ENCODE measurements at places on chromosomes 6 and 20.

DNA sequence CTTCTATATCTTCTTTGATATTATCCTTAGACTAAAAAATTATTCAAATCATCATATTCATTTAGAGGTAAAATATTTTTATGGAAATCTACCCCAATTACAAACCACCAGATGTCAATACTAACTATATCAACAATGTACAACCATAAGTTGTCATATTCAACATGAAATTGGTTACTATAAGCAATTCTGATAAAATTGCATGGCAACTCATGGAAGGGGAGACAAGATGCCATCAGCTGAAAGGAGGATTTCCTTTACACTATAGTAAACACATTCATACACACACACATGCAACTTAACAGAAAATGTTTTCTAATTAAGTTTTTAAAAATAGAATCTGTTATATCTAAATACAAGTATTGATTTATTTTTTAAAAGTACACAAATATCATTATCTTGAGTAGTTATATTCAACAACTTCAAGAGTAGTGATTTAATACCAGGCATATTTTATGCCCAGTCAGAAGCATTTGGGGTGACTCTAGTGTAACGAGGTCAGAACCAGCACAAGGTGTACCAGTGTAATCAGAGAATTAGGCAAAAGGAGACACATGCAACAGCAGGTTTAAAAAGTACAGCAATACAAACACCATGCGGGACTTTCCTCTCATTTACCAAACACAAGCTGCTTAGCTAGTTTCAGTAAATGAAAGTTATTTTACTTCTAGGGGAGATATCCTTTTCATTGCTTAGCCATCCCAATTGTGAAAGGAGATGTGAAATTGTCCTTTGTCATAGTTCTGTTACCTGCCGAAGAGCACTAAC lies 1.0 kb downstream of the FILIP1 start:
- DNase-seq = no peak

GRCh38 chr6:46186583-46186982 lies 15.8 kb upstream of the ENPP5 start:
- DNase-seq = no peak

- no peak for DNase-seq
Observed at GRCh38 chr20:32139947-32140346, 30.4 kb downstream of the TM9SF4 start.

GRCh38 chr6:56399672-56400263 lies 152.4 kb upstream of the COL21A1 start:
- no peak for DNase-seq

DNA sequence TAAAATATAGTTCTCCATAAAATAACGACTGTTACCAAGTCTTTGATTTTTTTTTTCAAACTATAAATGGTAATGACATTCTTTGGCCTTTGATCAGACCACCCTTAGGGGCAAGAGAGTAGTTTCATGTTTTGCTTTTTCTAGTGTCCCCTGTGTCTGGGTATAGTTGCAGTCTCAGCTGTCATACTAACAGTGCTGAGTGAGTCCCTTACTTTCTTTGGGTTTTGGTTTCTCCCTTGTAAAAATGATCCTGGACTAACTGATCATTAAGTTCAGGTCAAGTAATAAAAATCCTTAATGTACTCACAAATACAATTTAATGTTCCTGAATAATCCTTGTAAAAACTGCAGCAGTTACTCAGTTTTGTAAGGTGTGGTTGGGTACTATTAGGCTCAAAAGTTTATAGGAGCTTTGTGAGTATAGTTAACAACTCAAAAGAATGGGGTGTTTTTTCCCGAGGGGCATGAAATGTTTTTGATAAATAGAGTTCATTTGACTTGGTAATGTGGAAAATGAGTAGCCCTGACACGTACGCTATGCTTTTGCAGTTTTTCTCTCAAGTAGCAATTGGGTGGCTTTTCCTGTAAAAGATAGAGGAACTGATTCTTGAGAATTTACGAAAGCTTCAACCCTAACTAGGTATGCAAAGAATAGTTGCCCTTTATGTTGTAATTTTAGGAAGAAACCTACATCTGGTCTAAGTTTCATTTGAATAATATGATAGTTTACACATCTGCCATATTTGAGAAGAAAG lies 6.2 kb downstream of the PTPN1 start:
- DNase-seq = no peak

GRCh38 chr6:25122622-25123237 lies 156.4 kb upstream of the CARMIL1 start:
- DNase-seq = no peak

- DNase-seq = no peak
Observed at GRCh38 chr6:70524721-70525286, 41.9 kb upstream of the SDHAF4 start.

- DNase-seq = no peak
Observed at GRCh38 chr6:106490030-106490429, 129.5 kb downstream of the CRYBG1 start.

- no peak for DNase-seq
Observed at GRCh38 chr6:1616701-1617463, 7.2 kb downstream of the FOXC1 start.

DNA sequence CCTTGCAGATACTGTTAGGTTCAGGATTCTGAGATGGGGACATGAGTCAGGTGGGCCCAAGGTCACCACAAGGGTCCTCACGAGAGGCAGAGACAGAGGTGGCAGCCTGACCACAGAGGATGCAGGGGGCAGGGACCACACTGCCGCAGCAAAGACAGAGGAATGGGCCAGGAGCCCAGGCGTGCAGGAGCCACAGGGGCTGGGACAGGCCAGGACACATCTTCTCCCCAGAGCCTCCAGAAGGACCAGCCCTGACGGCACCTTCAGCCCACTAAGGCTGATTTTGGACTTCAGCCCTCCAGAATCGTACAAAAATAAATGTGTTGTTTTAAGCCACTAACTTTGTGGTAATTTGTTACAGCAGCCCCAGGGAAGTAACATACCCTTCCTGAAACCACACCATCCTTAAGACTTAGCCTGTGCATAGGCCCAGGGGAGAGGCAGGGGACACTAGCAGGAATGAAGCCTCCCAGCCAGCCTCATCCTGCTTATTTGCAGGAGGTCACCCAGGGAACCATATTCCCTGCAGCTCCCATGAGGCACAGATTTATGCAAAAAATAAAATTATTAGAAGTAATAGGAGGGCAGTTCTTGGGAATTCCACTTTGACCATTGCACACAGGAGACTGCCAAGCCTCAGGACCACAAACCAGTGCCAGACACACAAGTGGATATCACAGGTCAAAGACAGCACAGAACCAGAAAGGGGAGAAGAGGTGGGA lies 119.3 kb upstream of the CST7 start:
- no peak for DNase-seq

DNA sequence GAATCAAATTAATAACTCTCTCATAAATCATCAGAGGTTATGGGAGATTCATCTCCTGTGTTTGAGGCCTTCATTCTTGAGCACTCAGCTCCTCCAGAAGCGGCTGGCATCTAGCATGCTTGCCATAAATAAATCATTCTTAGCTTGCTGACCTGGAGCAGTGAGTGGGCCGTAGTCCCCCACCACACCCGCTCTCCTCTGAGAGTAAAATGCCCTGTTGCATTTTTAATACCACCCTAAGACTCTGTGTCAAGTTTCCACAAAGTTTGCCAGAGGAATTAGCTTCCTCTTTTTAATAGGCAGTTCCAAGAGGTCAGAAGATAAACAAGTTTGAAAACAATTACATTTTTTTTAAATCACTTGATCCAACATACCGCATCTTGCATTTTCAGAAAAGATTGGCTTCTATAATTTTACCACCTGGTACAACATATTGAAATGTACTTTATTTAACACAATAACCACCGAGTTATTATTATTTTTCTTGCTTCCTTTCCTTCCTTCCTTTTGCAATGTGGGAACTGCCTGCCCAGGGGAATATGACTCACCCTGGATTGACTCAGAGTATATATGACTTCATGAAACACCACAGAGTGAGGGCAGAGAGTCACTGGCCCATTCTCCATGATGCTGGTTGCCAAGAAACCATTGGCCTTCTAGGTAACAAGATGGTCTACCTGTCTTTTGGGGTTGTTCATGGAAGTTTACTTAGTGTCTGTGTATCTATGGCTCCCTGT lies 29.4 kb upstream of the CLIC5 start:
- no peak for DNase-seq

GRCh38 chr6:87754828-87755227 lies 52.8 kb upstream of the AKIRIN2 start:
- no peak for DNase-seq

DNA sequence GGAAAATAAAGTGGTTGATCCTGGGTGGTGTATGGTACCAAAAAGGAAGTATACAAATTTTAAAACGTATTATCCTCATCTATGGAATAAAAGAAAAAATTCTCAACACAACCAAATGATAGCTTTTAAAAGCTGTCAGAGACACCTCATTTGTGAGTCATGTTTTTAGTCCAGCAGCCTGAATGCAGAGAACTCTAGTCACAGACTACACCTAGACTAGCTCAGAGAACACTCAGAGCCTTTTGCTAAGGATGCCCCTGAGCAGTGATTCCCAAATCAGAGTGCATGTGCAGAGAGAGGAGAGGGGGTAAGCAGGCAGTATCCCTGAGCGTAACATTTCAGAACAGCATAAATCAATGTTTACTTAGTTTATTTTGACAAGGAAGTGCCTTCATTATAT lies 809.3 kb downstream of the HACE1 start:
- DNase-seq = no peak

DNA sequence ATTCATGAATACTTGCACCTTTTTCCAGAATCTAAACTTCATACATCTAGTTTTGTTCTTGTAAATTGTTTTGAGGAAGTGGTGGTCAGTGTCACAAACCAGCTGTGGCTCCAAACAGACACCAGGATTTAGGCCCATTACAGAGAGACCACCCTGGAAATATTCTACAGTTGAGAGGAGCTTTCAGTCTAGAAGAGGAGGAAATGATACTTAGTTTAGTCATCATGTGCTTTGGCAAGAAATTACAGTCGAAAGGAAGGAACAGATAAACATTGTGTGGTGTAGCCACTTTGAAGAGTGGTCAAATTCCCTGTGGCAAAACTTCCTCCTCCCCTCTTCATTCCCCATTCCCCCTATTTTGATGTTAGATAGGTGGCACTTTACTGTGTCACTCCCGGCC lies 15.7 kb downstream of the DCBLD1 start:
- no peak for DNase-seq

DNA sequence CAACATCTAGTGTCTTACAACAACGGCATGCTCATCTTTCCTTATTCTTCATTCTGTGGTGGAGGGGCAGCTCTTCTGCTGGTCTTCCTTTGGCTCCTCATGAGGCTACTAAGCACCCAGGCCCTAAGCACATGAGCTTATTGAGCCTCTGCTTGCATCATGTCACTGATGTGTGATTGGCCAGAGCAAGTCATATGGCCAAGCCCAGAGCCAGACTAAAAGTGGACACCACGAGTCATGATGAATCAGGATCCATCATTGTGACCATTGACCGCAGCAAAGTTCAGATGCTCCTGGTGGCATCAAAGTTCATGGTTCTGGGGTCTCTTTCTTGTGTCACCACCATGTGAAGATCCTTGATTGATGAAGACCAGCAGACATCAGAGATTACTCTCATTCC lies 192.0 kb upstream of the FOXA2 start:
- DNase-seq = no peak

GRCh38 chr6:336159-337114 lies 44.1 kb downstream of the DUSP22 start:
- no peak for DNase-seq

GRCh38 chr6:10999994-11000393 lies 44.1 kb downstream of the ELOVL2 start:
- no peak for DNase-seq

DNA sequence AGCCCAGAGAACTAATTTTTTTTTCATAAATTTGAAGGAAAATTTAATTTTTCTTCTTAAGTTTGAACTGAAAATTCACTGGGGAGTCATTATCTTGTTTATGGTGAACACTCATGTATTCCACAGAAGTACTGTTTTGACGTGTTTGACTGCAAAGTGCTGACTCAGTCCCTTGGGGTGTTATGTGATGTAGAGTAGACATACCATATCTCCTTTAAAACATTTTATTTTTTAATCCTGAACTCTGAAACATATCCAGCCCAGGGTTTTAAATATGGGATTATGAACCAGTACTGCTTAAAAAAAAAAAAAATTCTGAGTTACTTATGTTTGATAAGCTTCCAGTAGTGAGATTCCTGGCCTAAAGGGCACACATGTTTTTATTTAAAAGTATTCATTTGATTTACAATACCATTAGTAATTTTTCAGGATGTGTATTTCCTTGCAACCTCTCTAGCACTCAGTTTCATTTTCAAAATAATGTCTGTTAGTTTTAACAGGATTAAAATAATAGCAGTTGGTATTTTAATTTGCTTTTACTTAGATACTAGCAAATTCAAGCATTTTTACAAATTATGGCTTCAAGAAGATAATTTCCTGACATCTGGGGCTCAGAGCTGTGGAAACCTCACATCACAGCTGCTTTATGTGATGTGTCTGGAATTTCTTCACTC lies 81.7 kb upstream of the PDE10A start:
- DNase-seq = no peak

GRCh38 chr6:7000825-7001777 lies 106.7 kb upstream of the RREB1 start:
- no peak for DNase-seq

DNA sequence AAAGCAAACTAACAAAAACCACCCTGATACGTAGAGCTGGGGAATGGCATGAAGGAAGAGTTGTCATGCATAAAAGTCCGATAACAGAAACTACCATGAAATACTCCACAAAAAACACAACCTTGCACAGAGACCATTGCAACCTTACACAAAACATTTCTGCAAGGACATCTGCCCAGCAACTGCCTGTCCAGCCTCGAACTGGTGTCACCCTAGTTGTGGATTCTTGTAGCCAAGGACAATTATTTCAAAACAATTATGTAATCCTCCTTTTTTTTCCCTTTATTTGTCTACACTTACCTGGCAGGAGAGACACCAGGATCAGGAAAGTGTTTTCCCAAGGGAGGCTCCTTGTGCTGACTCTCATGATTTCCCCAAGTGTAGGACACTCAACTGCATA lies 232.5 kb upstream of the SYNDIG1 start:
- no peak for DNase-seq

DNA sequence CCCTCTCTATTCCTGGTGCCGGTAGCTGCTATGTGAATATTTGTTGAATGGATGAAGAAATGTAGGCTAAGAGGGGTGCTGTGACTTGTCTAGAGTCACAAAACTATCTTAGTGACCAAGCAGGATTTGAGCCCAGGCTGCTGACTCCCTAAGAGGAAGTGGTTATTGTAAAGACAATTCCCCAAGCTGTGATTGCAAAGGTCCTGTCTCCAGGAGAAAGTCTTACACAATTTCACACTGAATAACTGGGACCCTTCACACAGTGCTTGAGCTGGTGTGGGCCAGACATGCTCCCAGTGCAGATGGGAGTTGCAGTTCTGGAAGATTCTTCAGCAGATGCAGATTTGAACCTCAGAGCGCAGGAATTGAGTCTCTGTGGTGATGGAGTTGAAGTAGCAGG lies 38.1 kb downstream of the IYD start:
- no peak for DNase-seq

GRCh38 chr6:76752841-76753240 lies 680.4 kb upstream of the IMPG1 start:
- DNase-seq = no peak

GRCh38 chr20:32416206-32416605 lies 58.1 kb downstream of the ASXL1 start:
- no peak for DNase-seq

- DNase-seq = no peak
Observed at GRCh38 chr6:25660512-25660911, 8.5 kb downstream of the SCGN start.

- no peak for DNase-seq
Observed at GRCh38 chr20:46809706-46810360, 84.8 kb upstream of the EYA2 start.

- DNase-seq = no peak
Observed at GRCh38 chr6:228881-229651, 63.2 kb upstream of the DUSP22 start.
